DMS79 treated with DMSO at 0.1 percent for 48 hours (cell line): ENCODE measurements at places on chromosomes 7 and 10.

- DNase-seq, result no peak
These were observed 73.6 kb downstream of the ATXN7L1 start for GRCh38 chr7:105802604-105803428.

GRCh38 chr7:123417580-123417979 lies 116.8 kb downstream of the IQUB start:
- no peak for DNase-seq

- no peak for DNase-seq
These were observed 90.1 kb downstream of the OAT start for GRCh38 chr10:124328477-124329220.

DNA sequence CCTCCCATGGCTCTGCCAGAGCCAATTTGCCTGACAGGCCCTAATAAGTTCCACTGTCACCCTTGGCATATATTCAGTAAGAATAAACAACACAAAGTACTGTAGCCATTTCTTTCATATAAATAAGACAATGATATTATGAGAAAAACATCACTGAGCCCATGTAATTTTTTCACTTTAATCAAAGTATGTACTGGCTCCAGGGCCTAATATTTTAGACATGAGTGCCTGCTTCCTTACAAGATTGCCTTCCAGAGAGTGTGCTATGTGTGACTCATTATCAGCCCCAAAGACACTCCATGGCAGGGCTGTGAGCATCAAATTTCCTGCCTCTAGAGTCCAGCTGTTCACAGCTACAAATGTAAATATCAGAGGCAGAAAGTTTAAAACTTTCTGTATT lies 297.6 kb downstream of the LHFPL3 start:
- DNase-seq, result no peak

- no peak for DNase-seq
These were observed 4.7 kb upstream of the SLIT1 start for GRCh38 chr10:97190450-97190849.

DNA sequence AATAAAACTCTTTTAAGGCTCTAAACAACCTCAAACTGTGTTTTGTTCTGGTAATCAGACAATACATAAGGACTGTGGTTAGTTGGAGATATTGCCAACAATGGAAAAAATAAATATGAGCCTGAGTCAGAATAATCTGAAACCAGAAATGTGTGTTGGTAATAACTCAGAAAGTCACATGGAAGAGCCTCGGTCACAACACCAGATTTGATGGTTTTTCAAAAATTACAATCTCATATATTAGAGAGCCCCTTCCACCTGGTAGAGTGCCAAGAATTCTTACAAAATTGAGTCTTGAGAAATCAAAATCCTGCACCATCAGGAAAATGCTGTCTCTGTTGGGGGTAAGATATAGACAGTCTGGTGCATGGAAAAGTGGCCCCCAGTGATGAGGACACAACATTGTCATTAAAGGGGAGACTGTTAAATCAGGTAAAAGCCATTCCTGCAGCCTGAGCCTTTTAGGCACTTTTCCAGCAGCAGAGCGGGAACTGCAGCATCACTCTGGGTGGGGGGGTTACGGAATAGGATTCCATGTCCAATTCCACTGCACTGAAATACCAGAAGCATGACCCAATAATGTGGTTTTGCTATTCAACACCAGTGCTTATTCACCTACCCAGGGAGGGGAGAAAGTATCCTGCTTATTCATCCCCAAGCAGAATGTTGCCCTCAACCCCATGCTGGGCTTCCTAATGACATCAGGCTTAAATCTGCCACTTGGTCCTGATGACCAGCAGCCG lies 9.5 kb upstream of the ADAM12 start:
- no peak for DNase-seq

GRCh38 chr10:101843032-101844021 lies at the start of gene KCNIP2:
Gene KCNIP2 (minus strand): TSS chr10:101843800. CDS start chr10:101843568, 232 bp downstream.
- DNase-seq, result peak; percentile 4

- no peak for DNase-seq
These were observed 76.0 kb downstream of the HIP1 start for GRCh38 chr7:75662579-75663301.

DNA sequence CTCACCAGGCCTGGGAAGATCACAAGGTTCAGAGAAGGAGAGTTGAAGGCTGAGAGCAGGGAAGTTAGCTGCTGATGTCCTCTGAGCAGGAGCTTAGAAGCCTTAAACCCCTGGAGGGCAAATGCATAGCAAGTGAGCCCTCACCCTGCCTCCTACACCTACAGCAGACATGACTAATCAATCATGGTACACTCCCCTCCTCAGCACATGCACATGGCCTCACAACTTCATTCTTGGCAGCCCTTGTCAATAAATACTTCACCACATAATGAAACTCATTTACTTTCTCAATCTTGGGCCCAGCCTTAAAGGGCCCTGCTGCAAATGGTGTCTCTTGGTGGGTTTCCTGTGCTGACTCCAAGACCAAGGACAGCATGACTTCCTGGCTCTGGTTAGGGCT lies 12.9 kb downstream of the MMRN2 start:
- DNase-seq, result no peak

DNA sequence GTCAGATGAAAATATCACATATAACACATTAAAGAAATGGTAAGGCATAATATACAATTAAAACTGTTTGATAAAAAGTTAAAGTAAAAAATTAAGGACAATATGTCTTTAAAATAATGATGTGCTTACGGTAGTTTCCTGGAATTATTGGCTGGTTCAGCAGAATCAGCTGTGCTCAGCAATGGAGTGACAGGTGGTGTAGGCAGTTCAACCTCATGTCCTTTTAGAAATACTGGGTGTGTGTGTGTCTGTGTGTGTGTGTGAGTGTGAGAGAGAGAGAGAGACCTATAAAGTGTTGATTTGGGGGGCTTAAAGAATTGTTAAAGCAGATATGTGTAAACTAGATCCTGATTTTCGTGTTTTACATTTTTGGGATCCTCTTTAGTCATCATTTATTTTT lies 141.2 kb downstream of the ADAM22 start:
- DNase-seq, result no peak

DNA sequence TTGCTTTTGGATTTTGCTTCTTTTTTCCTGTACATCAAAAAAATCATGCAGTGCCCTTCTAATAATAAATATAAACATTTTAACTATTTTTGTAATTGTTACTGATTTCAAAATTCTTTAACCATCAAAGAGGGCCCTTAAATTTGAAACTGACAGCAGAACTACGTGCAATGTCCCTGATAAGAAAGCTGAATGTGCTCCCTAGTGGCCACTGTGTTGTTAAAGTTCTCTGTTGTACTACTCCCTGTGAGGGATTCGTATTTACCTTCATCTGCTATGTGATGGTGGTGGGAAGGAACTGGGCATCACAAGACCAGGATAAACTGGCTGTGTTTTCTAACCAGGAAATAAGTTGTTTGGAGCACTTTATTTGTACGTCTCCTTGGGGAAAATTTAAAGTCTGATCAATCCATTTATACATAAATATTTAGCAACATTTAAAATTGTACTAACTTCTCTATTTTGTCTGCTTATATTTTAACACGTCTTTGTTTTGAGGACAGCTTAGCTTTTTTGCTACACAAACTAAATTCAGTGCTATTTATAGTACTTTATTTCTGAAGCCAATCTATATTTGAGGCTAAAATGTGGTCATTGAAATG lies 322.4 kb downstream of the HGF start:
- peak; percentile 53 for DNase-seq

DNA sequence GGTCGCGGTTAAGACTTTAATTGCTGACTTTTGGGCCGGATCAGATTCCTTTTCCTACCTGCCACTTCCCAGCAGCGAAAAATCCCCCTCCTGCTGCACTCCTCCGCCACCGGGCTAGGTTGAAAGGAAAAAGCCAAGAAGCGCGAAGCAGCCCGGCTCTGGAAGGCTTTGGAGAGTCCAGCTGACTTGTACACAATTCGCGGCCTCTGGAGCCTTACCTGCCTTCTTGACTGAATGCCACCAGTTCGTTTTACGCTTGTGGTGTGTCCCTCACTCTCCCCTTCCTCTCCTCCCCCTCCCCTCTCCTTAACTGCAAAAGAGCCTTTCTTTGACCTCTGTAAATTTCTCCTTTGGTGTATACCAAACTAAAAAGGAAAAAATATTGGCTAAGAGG lies 2.7 kb upstream of the FEZF1 start:
- no peak for DNase-seq

GRCh38 chr10:11683529-11684320 lies 58.5 kb upstream of the ECHDC3 start:
- no peak for DNase-seq

DNA sequence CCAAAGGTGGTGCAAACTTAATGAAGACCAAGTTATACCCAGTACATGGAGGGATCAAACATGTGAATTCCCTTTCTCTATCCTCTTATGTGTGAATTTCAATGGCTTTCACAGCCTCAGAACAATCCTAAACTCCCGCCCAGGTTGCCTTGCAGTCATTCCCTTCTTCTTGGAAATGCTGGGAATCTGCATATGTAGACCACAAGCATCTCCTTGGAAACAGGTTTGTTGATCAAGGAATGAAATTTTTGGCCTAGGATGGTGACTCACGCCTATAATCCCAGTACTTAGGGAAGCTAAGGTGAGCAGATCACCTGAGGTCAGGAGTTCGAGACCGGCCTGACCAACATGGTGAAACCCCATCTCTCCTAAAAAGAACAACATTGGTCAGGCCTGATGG lies 77.8 kb upstream of the ABI1 start:
- no peak for DNase-seq

DNA sequence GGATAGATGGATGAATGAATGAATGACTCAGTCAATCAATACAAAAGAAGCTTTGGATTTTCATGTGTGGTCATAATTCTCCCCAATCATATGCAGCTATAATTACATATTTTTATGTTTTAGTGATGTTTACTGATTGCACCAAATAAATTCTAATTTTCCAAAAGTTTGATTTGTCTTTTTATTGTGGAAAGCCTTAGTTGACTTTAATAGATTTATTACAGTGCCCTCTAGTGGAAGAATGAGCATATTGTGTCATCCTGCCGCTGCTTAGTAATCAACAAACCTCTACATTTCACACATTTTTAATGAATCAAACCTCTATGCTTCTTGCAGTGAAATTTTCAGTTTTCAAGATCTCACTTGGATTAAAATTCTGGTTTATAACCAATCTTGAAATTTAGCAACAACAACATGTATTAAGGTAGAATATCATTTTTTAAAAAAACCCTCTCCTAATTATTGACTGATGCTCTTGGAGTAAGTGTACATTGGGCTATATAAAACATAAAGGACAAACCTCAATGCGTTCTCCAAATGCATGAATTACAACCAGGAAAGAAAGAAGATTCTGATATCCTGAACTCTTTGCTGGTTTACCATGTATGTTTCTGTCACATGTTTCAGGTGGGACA lies 55.6 kb upstream of the PNLIP start:
- DNase-seq, result no peak

DNA sequence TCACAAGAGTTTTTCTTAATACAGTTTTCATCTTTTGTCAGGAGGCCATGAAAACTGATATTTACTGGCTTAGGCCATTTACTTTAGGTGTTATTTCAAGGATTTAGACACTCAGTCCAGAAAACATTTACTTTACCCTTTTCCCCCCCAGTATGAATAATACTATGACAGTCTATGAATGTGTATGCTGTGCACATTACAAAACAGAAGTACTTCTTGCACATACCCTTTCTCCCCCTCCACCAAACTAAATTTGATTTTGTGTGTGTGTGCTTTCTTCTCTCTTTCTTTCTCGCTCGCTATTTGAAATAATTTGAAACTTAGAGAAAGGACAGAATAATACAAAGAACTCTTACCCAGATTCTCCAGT lies 41.3 kb downstream of the RBM33 start:
- no peak for DNase-seq

- peak; percentile 80 for DNase-seq
These were observed 81.2 kb downstream of the EGFR start for GRCh38 chr7:55099821-55100543.
